Aortic smooth muscle cell (primary cell): ENCODE measurements at places on chromosomes 1 and 21. TPM values are rescaled to one million over a fixed set of nuclear protein-coding genes. Genes with fewer than 3 reads are reported as not detected.

CTSS gene
- 25.8 and 41.1 TPM in 2 replicates for total RNA-seq

KCNJ6 gene
- total RNA-seq, result under 0.01 TPM in 1 of 2 replicates, not detected in the other

TMEM82 gene
- total RNA-seq, result not detected in 2 replicates

OLFM3 gene
- not detected in 2 replicates for total RNA-seq

TDRD10 gene
- under 0.01 and 0.06 TPM in 2 replicates for total RNA-seq

FALEC gene
- 0.31 TPM in 1 of 2 replicates, not detected in the other for total RNA-seq

DNAJC6 gene
- 1.3 and 2.5 TPM in 2 replicates for total RNA-seq

CLK2 gene
- 26.2 and 26.4 TPM in 2 replicates for total RNA-seq

SPATA46 gene
- total RNA-seq, result not detected in 2 replicates

FAM163A gene
- not detected in 2 replicates for total RNA-seq

ARHGEF16 gene
- total RNA-seq, result 0.25 and 0.40 TPM in 2 replicates

SUSD4 gene
- not detected in 2 replicates for total RNA-seq

AIRE gene
- total RNA-seq, result under 0.01 TPM in 1 of 2 replicates, not detected in the other

CYP4X1 gene
- total RNA-seq, result 7.4 and 11.6 TPM in 2 replicates

FCGR3A gene
- total RNA-seq, result not detected in 2 replicates

XKR8 gene
- 4.2 and 4.4 TPM in 2 replicates for total RNA-seq
